Type B pancreatic cell (in vitro differentiated cells): ENCODE measurements at places on chromosomes 3 and 15. TPM values are rescaled to one million over a fixed set of nuclear protein-coding genes. Genes with fewer than 3 reads are reported as not detected.

The CYP19A1 gene
- 0.95 and 1.3 TPM in 2 replicates for total RNA-seq

The CYP8B1 gene
- total RNA-seq: not detected in 2 replicates

The FBLN2 gene
- 49.1 and 67.6 TPM in 2 replicates for total RNA-seq

The XIRP1 gene
- total RNA-seq: 0.12 TPM in 1 of 2 replicates, not detected in the other

The SHQ1 gene
- total RNA-seq: 22.9 and 23.7 TPM in 2 replicates
